ENCODE measurements at places on chromosomes 7 and 10. TPM values are rescaled to one million over a fixed set of nuclear protein-coding genes. Genes with fewer than 3 reads are reported as not detected.

GRCh38 chr10:124048371-124049290 is 44.8 kb downstream of the CHST15 start:
- H3K36me3 ChIP-seq, result no peaks in the 10 kb centered on the region
- no peaks in the 10 kb centered on the region for H3K27me3 ChIP-seq
- H3K4me3 ChIP-seq, result no peak overlapping the region
- no peak overlapping the region for H3K27ac ChIP-seq
- no peak for DNase-seq
- peaks cover 28% of the 10 kb centered on the region for H3K4me1 ChIP-seq

DNA sequence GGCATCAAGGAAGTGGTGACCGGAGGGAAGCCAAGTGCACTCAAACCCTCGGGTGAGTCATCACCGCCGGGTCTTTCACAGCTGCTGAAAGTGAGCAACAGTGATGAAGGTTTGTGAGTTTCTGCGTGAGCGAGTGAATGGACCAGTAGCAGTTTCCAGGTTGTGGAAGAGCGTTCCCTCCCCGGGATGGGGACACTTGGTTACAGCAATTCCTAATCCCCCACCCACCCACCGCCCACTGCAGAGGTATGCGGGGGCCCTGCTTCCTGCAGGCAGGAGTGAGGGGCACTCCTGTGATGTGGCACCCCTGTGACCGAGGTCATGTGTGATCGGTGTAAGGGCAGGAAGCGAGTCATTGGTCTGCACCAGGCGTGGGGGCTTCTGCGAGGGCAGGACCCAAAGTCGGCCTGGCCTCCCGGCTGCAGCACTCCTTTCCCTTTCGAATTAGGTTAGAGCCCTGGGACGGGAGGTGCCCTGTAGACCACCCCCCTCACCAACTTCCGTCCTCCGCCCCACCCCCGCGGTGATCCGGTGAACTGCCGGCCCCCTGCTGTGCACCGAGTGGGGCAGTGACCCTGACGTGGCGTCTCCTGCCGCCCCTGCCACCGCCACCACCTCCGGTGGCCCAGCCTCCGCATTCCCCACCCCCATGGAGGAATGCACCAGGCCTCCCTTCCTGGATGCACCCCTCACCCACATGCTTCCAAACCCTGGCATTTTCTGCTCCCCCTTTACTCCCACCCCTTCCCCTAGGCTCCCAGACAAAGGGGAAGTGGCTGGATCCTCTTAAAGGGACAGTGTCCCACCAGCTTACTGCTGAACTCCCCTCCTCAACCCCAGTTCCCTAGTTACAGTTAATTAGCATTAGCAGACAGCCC is 10.9 kb downstream of the LIMK1 start:
- peak overlapping the region; percentile 93 for H3K27ac ChIP-seq
- peak; percentile 51 for DNase-seq
- H3K4me1 ChIP-seq, result peaks cover 57% of the 10 kb centered on the region
- H3K27me3 ChIP-seq, result no peaks in the 10 kb centered on the region
- peak overlapping the region; percentile 16 for H3K4me3 ChIP-seq
- peaks cover 10% of the 10 kb centered on the region for H3K36me3 ChIP-seq

- H3K4me3 ChIP-seq, result no peak overlapping the region
- H3K4me1 ChIP-seq, result no peaks in the 10 kb centered on the region
- no peak overlapping the region for H3K27ac ChIP-seq
- H3K36me3 ChIP-seq, result no peaks in the 10 kb centered on the region
- no peaks in the 10 kb centered on the region for H3K27me3 ChIP-seq
Observed at GRCh38 chr7:116963234-116963633, 9.9 kb downstream of the ST7 start.

- no peaks in the 10 kb centered on the region for H3K4me1 ChIP-seq
- no peak overlapping the region for H3K4me3 ChIP-seq
- DNase-seq, result no peak
- H3K36me3 ChIP-seq, result no peaks in the 10 kb centered on the region
- H3K27ac ChIP-seq, result no peak overlapping the region
Observed at GRCh38 chr10:110714356-110714755, 70.2 kb downstream of the RBM20 start.

Gene CALCR
- 0.10 TPM for total RNA-seq

GRCh38 chr7:37440738-37441385 is 7.8 kb downstream of the ELMO1 start:
- H3K27me3 ChIP-seq, result no peaks in the 10 kb centered on the region
- H3K4me1 ChIP-seq, result no peaks in the 10 kb centered on the region
- H3K36me3 ChIP-seq, result no peaks in the 10 kb centered on the region
- no peak for DNase-seq
- H3K4me3 ChIP-seq, result no peak overlapping the region

- no peaks in the 10 kb centered on the region for H3K4me1 ChIP-seq
- no peaks in the 10 kb centered on the region for H3K36me3 ChIP-seq
- H3K4me3 ChIP-seq, result no peak overlapping the region
- no peak overlapping the region for H3K27ac ChIP-seq
- no peak for DNase-seq
- peaks cover 27% of the 10 kb centered on the region for H3K27me3 ChIP-seq
Observed at GRCh38 chr7:103686763-103687162, 240.8 kb upstream of the SLC26A5 start.

DNA sequence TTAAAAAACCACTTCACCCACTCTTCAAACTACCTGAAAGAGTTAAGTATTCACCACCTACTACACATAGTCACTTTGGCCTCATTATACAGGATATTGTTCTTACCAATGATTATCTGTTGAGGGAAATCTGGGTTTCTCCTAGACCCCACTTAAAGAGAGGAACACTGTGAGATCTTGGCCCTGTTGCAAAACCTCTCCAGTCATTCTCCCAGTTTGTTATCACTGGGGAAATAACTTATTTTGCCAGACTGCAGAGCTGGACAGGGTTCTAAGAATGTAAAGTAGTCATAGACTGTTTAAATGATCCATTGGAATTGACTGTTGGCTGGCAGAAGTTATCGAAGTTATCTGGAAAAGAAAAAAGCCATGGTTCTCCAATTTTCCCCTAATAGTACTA is 143.8 kb downstream of the HGF start:
- no peak overlapping the region for H3K27ac ChIP-seq
- DNase-seq, result no peak
- no peaks in the 10 kb centered on the region for H3K4me1 ChIP-seq

DNA sequence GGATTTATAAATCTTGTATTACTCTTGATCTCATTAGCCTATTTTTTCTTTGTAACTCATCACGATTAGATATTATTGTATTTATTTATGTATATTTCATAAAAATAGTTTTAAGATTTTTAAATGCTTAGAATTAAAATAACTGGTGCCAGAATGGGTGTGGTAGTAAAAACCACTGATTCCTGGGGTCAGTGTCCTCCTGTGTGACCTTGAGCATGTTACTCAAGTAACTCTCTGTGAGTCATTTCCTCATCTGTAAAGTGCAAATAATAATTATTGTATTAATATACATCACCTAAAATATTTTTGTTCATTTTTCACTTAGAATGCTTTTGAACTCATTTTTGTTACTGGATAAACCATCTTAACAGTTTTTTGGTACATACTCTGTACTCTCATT is 91.3 kb upstream of the TMEM229A start:
- no peak overlapping the region for H3K27ac ChIP-seq
- H3K36me3 ChIP-seq, result no peaks in the 10 kb centered on the region
- no peaks in the 10 kb centered on the region for H3K27me3 ChIP-seq
- H3K4me3 ChIP-seq, result no peak overlapping the region
- H3K4me1 ChIP-seq, result no peaks in the 10 kb centered on the region

Measured in HCT116 (cell line).